T-helper 2 cell treated with Interferon-gamma antibody and Interleukin-4, amounts not matched to agents 5 μg/mL and 100 μg/mL, for 36 hours (primary cell): ENCODE measurements at places on chromosomes 1 and 21.

DNA sequence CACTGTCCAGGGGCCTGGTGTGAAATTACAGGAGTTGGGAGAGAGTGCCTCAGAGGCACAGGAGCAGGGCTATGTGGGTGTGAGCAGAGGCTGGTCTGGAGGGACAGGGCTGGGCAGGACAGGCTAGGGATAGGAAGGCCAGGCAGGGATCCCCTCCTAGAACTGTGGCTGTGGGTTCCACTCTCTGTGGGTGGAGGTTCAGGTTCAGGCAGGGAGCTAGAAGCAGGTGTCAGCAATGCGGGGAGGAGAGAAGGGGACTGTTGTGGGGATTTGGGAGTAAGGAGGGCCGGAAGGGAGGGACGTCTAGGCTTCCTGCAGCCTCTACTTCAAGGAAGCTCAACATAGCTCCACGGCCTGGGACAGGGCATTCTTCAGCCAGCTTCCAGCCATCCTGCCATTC lies 8.3 kb upstream of the GPR61 start:
- DNase-seq = no peak
- H3K36me3 ChIP-seq = no peaks in the 10 kb centered on the region
- peaks cover 2% of the 10 kb centered on the region for H3K27me3 ChIP-seq
- H3K27ac ChIP-seq = peak overlapping the region; percentile 68
- H3K4me3 ChIP-seq = peak overlapping the region; percentile 54

GRCh38 chr1:21468599-21468998 lies 28.7 kb downstream of the NBPF3 start:
- no peaks in the 10 kb centered on the region for H3K36me3 ChIP-seq
- no peak overlapping the region for H3K27ac ChIP-seq
- peaks cover 5% of the 10 kb centered on the region for H3K4me1 ChIP-seq
- H3K27me3 ChIP-seq = no peaks in the 10 kb centered on the region

DNA sequence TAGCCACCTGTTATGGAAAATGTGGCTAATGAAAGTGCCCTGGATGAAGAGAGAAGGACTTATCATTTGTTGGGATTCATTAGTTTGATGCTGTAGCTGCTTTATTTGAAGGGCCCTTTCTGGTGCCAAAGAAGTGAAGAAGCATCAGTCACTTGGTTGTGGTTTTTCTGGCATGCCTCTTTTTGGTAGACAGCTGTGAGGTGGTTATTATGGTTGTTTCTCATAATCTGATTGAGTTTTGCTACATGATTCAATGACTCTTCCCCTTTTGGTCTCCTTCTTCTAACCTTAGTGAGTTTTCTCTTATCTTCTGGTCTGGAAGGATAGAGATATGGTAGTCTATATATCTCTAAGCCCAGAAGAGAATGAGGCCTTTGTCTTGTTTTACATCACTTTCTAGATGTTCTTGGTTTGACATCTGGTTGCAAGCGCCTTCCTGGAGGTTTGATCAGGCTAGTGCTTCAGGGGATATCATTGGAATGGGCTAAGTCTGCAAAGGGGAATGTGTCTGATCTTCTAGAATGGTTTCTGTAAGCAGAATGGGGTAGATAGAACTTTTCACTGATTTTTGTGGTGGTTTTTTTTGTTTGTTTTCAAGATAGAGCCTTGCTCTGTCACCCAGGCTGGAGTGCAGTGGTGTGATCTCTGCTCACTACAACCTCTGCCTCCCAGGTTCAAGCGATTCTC lies 26.0 kb downstream of the ARID1A start:
- peaks cover 71% of the 10 kb centered on the region for H3K4me1 ChIP-seq
- H3K27me3 ChIP-seq = no peaks in the 10 kb centered on the region
- peak; percentile 40 for DNase-seq
- H3K4me3 ChIP-seq = peak overlapping the region; percentile 32
- H3K27ac ChIP-seq = peak overlapping the region; percentile 49
- H3K36me3 ChIP-seq = peaks cover 33% of the 10 kb centered on the region

GRCh38 chr21:44658541-44658910 lies 794 bp downstream of the KRTAP12-3 start:
- no peak for DNase-seq
- H3K36me3 ChIP-seq = peaks cover 36% of the 10 kb centered on the region
- peak overlapping the region; percentile 93 for H3K27ac ChIP-seq
- peaks cover 45% of the 10 kb centered on the region for H3K4me1 ChIP-seq
- H3K4me3 ChIP-seq = peak overlapping the region; percentile 54

- DNase-seq = no peak
- no peaks in the 10 kb centered on the region for H3K36me3 ChIP-seq
- no peak overlapping the region for H3K27ac ChIP-seq
- peaks cover 17% of the 10 kb centered on the region for H3K27me3 ChIP-seq
- H3K4me1 ChIP-seq = peaks cover 7% of the 10 kb centered on the region
- H3K4me3 ChIP-seq = no peak overlapping the region
Measured at GRCh38 chr1:24870551-24871195, 59.4 kb downstream of the RUNX3 start.

- peaks cover 31% of the 10 kb centered on the region for H3K36me3 ChIP-seq
- H3K4me1 ChIP-seq = peaks cover 27% of the 10 kb centered on the region
Measured at GRCh38 chr1:91687452-91687851, 186.8 kb downstream of the CDC7 start.

DNA sequence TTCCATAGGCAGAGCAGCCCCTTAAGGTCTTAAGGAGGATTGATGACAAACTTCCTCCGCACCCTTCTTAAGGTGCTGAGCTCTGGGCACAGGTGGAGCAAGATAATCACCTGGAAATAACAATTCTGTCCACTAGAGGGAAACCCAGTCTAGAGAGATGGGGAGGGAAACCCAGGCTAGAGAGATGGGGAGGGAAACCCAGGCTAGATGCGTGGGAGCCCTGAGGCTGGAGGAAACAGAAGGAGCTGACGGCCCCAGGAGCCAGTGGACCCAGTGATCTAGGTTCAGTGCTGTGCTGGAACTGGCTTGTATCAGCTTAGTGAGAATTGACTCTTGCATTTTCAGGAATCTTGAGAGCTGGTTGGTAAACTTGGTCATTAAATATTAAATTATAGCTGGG lies 17.8 kb upstream of the MYCL start:
- peak; percentile 48 for DNase-seq
- H3K36me3 ChIP-seq = no peaks in the 10 kb centered on the region
- peaks cover 4% of the 10 kb centered on the region for H3K27me3 ChIP-seq
- no peak overlapping the region for H3K27ac ChIP-seq

DNA sequence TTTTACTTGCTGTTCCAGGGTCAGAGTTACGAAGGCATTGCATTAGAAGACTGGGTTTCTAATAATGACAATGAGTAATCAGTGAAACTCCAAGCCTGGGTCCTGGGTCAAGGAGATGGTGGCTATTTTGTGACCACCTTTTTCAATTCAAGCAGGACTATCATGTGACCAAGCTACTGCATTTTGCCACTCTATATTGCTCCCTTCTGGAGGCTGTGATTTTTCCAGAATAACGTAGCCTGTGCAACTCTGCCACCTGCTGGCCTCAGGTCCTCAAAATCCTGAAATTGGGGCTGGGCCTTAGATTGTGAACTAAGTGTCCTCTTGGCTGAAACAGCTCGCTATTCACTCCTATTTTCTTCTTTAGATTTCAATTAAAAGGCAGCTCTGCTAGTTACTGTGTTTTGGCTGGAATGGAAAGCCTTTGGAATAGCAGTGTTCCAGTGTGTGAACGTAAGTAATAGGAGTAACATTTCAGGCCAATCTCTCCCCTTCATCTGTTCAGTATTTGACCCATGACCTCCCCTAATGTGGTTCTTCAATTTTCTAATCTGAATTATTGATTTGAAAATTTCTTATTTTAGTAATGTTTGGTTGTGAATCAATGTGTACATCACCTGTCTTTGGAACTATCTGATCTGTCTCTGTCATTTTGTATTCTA lies 52.9 kb upstream of the CD46 start:
- H3K27ac ChIP-seq = no peak overlapping the region
- no peak overlapping the region for H3K4me3 ChIP-seq
- H3K27me3 ChIP-seq = peaks cover 19% of the 10 kb centered on the region
- H3K4me1 ChIP-seq = no peaks in the 10 kb centered on the region
- H3K36me3 ChIP-seq = no peaks in the 10 kb centered on the region

GRCh38 chr1:51636191-51636590 lies 19.3 kb downstream of the OSBPL9 start:
- H3K4me1 ChIP-seq = no peaks in the 10 kb centered on the region
- DNase-seq = no peak
- H3K4me3 ChIP-seq = no peak overlapping the region
- H3K36me3 ChIP-seq = no peaks in the 10 kb centered on the region
- no peak overlapping the region for H3K27ac ChIP-seq

GRCh38 chr1:86741947-86742572 lies 37.7 kb downstream of the SH3GLB1 start:
- no peak for DNase-seq
- no peaks in the 10 kb centered on the region for H3K4me1 ChIP-seq
- no peak overlapping the region for H3K4me3 ChIP-seq
- no peaks in the 10 kb centered on the region for H3K27me3 ChIP-seq
- peaks cover 18% of the 10 kb centered on the region for H3K36me3 ChIP-seq

GRCh38 chr1:19495000-19495656 lies 9.8 kb upstream of the CAPZB start:
- H3K4me1 ChIP-seq = peaks cover 23% of the 10 kb centered on the region
- no peaks in the 10 kb centered on the region for H3K27me3 ChIP-seq
- no peak overlapping the region for H3K4me3 ChIP-seq
- no peak for DNase-seq
- no peaks in the 10 kb centered on the region for H3K36me3 ChIP-seq
- H3K27ac ChIP-seq = no peak overlapping the region

- no peaks in the 10 kb centered on the region for H3K4me1 ChIP-seq
- H3K27ac ChIP-seq = no peak overlapping the region
- H3K27me3 ChIP-seq = peaks cover 3% of the 10 kb centered on the region
- no peak for DNase-seq
- H3K4me3 ChIP-seq = no peak overlapping the region
- H3K36me3 ChIP-seq = no peaks in the 10 kb centered on the region
Measured at GRCh38 chr1:55346586-55346985, 131.4 kb upstream of the USP24 start.

DNA sequence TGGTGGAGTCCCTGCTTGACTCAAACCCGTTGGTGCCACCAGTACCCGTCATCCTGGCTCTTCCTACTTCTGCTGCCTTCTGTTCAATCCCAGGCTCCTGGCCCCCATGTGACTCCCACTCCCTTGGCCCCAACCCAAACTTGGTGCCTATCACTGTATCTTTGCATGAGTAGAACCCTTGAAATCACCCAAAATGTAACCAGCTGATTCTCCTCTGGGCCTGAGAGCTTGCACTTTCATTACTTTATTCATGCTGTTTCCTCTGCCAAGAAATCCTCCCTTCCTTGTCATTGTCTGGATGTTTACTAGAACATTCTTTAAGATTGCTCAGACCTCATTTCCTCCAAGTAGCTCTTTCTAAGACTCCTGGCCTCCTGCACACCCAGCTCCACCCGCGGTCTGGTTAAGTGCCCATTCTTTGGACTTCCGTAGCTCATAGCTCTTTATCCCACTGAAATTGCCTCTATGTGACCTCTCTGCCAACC lies 15.7 kb downstream of the PTAFR start:
- no peak for DNase-seq
- H3K4me1 ChIP-seq = peaks cover 2% of the 10 kb centered on the region
- H3K27me3 ChIP-seq = peaks cover 62% of the 10 kb centered on the region
- no peaks in the 10 kb centered on the region for H3K36me3 ChIP-seq
